CD4-positive, alpha-beta memory T cell (primary cell): ENCODE measurements at places on chromosomes 5 and 9.

- no peak for DNase-seq
Measured at GRCh38 chr5:111829701-111830100, 72.7 kb upstream of the NREP start.

GRCh38 chr9:38000332-38000731, 68.7 kb downstream of the SHB start:
- no peak for DNase-seq

GRCh38 chr5:73039082-73039481, 81.3 kb upstream of the TMEM171 start:
- DNase-seq = no peak

DNA sequence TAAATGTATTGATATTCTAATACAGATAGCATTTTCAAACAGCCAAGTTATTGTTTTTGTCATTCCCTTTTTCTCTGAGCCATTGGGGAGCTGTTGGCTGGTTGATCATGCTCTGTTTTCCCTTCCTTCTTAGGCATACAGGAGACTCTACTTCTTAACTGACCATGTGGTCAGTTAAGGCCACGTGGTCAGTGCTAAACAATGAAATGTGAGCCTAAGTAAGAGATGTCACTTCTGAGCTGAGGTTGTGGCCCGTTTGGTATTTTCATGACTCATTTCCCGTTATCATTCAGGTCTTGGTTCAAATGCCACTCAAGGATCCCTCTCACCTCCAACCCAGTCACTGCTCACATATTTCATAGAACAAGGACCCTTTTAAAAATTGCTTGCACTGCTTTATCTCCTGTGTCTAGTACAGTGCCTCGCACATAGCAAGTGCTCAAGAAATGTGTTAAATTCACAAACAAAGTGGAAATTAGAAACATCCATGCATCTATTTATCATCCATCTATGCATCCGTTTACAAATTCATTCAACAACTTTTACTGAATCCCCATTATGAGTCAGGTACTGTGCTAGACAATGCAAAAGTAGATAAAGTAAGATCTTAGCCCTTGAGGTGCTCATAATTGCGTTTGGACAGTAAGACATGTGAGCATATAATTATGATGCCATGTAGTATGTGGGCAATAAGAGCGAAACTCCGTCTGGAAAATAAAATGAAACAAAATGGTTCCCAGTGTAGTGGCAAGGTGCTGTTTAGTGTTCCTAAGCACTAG, 50.7 kb downstream of the ARRDC3 start:
- no peak for DNase-seq

DNA sequence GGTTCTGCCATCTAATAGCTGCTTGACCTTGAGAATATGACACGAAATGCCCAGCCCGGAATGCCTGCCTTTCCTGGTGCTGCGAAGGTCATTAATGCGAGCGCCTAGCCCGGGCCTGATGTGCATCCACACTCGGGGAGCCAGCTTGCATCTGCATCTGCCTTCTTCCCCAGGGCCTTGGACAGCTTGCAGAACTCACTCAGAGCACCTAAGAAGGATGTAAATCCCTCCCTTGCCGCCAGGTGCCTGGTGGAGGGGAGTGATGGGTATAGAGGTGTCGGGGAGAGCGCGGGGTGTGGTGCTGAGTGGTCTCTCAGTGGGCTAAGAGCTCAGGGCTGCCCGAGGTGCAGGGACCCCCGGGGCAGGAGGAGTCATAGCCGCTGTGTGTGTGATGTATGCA, 127.2 kb downstream of the MRPL36 start:
- no peak for DNase-seq

DNA sequence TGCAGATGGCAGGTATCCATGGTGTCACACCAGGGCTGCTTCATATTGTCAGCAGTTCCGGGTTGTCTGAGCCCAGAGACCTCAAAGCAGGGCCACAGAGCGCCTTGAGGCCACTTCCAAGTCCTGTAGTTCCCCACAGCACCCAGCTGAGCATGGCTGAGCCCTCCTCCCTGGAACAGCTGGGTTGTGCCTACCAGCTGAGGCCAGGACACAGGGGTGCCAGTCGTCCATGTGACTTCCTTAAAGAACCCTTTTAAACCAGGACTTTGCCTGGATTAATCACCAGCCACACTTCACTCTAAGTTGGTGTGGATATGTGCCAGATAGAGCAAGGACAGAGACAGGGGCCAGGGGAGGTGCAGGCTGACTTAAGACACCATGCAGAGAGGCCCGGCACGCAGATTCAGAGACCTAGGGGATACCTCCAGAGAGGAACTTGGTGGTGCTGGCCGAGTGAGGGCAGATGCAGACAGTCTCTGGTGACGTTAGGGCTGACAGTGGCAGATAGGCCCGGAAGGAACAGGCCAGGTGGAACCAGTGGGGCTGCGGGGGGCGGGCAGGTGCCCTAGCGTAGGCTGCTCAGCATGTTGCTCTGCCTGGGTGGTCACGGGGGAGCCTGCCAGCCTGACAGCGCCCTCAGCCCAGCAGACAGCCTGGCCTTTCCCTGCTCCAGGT, 142.7 kb downstream of the CACNA1B start:
- DNase-seq = no peak

DNA sequence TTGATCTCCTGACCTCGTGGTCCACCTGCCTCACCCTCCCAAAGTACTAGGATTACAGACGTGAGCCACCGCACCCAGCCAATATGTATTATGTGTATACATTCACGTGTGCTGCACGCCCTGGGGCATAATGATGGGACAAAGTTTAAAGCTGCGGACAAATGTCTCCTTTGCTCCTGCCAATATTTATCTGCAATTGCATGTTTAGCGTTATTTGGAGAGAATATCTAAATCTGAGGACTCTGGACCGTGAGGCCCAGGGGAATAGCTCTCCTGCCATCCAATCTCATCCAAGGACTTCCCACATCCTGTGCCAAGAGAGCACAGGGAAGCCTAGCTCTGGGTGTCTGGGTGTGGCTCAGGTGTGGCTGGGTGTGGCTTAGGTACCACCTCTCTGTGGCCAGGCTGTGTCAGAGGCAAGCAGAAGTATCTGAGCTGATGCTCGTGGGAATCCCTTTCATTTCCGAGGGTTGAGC, 6.9 kb upstream of the BOD1 start:
- no peak for DNase-seq

DNA sequence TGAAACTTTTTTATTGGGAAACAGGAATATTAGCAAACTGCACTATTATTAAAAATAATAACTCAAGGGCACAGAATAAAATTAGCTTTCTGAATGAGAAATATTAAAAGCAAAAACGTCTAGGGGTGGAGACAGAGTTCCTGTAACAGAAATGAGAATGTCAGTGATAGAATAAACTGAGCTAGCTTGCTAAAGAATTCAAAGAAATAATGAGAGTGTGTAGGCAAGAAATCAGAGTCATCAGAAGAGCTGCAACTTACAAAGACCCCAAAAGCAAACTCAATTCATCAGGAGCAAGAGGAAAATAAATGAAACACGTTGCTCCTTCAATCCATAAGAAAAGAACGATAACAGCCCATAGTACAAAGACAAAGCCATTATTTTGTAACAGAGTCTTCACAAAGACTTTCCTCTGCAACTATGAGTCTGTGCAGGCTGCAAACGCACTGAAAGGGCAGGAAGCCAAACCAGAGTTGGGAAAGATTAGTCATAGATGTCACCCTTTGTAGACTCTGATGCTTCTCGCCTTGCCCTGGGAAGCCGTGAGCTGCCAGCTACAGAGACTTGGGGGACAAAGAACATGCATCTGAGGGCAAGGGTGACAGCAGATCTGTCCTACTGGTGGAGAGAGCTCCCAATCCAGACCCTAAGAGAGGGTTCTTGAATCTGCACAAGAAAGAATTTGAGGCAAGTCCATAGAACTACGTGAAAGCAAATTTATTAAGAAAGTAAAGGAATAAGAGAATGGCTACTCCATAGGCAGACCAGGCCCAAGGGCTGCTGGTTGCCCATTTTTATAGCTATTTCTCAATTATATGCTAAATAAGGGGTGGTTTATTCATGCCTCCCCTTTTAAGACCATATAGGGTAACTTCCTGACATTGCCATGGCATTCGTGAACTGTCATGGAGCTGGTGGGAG, 40.8 kb downstream of the SHC3 start:
- DNase-seq = no peak

DNA sequence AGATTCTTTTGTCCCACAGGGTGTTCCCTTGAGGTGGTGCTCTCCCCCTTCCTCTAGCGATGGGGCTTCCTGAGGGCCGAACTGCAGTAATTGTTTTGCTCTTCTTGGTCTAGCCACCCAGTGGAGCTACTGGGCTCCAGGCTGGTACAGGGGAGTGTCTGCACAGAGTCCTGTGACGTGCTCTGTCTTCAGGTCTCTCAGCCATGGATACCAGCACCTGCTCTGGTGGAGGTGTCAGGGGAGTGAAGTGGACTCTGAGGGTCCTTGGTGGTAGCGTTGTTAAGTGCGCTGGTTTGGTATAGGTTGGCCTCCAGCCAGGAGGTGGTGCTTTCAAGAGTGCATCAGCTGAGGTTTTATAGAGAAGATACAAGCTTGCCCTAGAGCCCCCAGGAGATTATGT, 20.4 kb upstream of the CEP72 start:
- DNase-seq = no peak

GRCh38 chr9:130313103-130313858, 47.7 kb downstream of the HMCN2 start:
- DNase-seq = no peak

- DNase-seq = no peak
Measured at GRCh38 chr9:94178927-94179326, 80.2 kb upstream of the ZNF169 start.

GRCh38 chr5:15384581-15384980, 115.4 kb upstream of the FBXL7 start:
- DNase-seq = no peak

DNA sequence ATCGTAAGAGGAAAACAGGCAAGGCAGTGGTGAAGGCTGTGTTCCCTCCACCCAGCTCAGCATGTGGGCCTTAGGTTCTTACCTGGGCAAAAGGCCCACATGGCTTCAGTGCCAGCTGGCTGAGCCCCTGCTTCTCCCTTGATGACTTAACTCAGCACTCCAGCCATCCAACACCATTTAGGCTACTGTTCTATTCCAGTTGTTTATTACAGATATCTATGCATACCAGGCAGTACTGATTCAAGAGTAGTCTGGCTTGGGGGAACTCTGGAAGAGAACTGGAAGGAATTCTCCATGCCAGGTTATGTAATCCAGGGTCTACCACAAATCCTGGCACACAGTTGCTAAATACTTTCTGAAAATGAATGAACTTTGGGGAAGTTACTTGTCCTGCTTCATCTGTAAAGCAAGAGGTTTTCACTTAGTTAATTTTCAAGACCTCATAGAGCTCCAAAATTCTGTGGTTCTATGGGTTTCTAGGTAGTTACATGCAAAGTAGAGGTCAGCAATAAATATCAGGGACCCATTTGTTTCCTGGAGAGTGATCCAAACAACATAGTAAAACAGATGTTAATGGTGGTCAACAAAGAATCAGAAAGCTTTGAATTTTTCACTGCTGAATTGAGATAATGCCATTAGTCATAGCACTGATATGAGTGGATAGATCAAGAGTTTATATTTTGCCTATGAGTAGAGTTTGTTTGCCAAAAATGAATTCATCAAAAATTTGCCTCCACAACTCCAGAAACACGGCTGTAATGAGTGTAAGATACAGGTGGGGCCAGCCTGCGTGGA, 88.2 kb upstream of the OSMR start:
- DNase-seq = no peak

- DNase-seq = no peak
Measured at GRCh38 chr5:91219803-91220371, 163.2 kb downstream of the ARRDC3 start.

DNA sequence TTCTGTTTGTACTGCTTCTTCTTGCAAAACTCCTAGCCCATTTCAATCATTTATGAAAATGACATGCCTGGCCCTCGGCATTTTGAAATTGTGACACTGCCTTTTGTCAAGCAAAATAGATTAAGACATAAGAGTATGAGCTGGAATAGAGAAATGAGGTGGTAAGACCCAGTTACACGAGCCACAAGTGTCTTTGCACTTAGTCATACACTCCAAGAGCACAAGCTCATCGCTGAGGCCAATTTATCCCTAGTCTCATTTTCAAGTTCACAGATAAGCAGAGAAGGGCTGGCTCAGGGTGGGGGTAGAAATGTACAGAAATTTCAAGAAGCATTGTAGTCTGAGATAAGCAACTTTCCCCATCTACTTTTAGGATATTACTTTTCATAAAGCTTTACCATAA, 40.6 kb upstream of the MAP1B start:
- DNase-seq = no peak

DNA sequence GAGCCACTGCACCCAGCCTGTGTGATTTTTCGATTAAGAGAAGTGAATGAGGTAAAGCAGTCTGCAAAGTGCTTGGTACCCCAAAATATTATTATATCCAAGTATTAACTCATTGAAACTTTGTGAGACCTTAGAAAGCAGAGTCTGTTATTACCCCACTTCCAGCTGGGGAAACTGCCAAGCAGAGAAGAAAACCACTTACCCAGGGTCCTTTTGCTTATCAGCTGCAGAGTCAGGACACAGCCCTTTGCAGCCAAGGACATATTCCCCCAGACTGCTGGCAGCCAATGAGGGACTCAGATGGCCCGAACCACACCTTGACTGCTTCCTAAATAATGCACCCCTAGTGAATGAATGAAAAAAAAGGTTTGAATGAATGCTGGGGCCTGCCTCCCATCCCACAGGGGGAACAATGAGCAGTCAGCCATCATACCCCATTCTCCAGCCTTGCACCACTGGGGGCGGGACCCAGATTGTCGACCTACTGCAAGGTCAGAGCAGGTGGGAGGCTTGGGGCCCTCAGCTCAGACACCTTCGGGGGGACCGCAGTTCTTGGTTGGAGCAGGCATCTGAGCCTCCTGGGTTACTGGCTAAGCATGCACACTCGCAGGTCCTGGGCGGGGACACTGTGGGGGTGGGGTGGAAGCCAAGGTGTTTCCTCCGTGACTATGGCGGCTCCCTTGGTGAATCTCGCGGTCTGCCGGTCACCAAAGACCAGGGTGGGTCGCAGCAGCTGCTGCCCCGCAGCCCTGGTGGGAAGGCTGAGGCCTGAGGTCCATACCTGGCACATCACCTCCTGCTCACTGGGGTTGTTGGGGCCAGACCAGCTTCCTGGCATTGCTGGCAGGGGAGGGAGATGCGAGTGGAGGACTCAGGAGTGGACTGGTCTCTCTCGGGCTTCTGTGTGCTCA, 29.7 kb downstream of the PRRT1B start:
- no peak for DNase-seq

DNA sequence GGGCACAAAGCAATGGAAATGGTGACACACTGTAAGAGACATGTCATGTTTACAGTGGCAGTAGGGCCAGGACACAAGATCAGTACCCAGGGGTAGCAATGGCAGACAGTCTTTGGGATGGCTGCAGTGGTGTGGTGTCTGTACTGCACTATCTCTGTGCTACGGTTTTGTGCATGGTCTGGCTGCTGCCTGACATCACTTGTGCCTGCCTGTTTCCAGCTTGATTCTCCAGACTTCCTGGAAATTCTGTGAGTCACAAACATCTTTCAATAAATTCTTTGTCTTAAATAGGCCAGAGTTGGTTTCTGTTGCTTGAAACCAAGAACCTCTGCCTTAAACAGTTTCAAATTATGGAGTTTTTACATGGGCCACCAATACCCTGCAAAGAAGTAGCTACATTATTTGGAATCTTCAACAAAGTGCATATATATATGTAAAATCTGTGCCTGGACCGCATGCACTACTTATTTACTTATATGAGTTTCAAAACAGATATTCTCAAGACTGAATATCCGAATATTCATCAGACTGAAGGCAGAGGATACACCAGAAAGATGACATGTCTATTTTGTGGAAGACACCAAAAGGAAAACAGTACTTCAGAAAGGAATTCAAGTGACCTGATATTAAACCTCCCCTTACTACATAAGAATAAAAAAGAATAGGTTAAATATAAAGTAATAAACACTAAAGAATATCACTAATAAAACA, 188.1 kb downstream of the RFX3 start:
- DNase-seq = no peak

GRCh38 chr9:84775056-84775643, 105.6 kb downstream of the NTRK2 start:
- no peak for DNase-seq
